Right cardiac atrium (tissue), 5 donors: ENCODE measurements at places on chromosomes 3 and 15. TPM values are rescaled to one million over a fixed set of nuclear protein-coding genes. Genes with fewer than 3 reads are reported as not detected.

GATA2 gene
- total RNA-seq = 9.7 TPM

LMCD1 gene
- total RNA-seq = 57.4 TPM

ARHGAP11A gene
- 1.4 TPM for total RNA-seq

NTRK3 gene
- 2.6 TPM for total RNA-seq

HYKK gene
- 10.8 TPM for total RNA-seq

RARRES1 gene
- 32.1 TPM for total RNA-seq

ZNF385D gene
- 1.6 TPM for total RNA-seq

ACAP2 gene
- total RNA-seq = 23.4 TPM

HESX1 gene
- total RNA-seq = 0.34 TPM

CHRNA5 gene
- 2.2 TPM for total RNA-seq

IQCH gene
- 1.5 TPM for total RNA-seq

CLRN1 gene
- total RNA-seq = not detected

FBXW12 gene
- total RNA-seq = not detected

SLC9A9 gene
- 9.9 TPM for total RNA-seq

LRRC34 gene
- total RNA-seq = 2.3 TPM
